ENCODE measurements at places on chromosomes 4 and X. TPM values are rescaled to one million over a fixed set of nuclear protein-coding genes. Genes with fewer than 3 reads are reported as not detected.

- DNase-seq: no peak
Observed at GRCh38 chrX:154431341-154431740, 2.9 kb downstream of the ATP6AP1 start.

GRCh38 chrX:7254144-7254543, 106.2 kb upstream of the PUDP start:
- no peak for DNase-seq

- no peak for DNase-seq
Observed at GRCh38 chr4:113064244-113064643, 14.8 kb downstream of the ANK2 start.

DNA sequence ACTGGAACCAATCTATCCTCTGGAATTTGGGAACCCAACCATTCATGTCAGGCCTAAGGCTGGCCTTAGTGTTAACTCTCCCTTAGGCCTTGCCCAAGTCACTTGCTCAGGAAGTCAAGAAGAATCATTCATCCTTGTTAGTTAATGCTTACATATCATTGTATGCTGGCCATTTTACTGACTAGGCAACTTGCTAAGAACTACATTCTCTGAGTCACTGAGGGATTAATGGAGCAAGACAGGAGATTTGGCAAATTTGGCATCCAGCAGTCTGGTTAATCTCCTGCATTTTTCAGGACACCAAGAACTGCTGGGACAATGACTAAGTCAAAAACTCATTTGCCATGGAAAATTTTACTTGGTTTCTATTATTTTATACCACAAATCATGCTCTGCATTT, 115.8 kb upstream of the DDIT4L start:
- no peak for DNase-seq

DNA sequence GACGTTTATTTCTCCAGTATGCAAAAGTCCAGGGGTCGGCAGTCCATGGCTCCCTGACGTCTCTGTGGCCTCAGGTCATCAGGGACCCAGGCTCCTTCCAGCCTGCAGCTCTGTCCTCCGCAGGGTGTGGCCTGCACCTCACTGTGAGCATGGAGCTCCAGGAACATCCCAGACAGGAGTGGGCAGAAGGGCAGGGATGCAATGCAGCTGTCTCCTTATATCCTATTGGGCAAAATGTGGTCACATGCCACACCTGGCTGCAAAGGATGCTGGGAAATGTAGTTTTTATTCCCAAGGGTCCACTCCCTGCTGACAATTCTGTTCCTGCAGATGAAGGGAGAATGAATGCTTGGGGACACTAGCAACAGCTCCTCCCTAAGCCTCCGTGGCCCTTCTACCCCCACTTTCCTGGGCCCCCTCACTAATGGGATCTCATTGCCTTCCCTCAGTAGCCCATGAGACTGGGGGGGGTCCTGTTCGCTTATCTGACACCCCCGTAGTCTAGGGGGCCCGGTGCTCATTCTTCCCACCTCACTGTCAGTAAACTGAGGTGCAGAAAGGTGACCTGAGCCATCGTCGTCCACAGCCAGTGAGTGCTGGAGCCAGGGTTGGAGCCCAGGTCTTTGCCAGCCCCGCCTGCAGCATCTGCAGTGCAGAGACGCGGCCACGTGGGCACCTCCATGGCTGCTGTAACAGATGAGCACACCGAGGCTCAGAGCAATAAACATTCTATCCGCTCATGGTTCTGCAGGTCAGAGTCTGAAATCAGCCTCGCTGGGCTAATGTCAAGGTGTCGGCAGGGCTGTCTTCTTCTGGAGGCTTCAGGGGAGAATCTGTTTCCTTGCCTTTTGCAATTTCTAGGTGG, 5.9 kb upstream of the GRPEL1 start:
- DNase-seq: no peak

P2RY4 gene
- total RNA-seq: 2.2 TPM
